ENCODE measurements at places on chromosomes 1 and 21. TPM values are rescaled to one million over a fixed set of nuclear protein-coding genes. Genes with fewer than 3 reads are reported as not detected.

The RHBDL2 gene
- not detected for total RNA-seq

The ADGRL4 gene
- total RNA-seq: 18.4 TPM

The LEFTY2 gene
- not detected for total RNA-seq

The NUP210L gene
- not detected for total RNA-seq

The TEX38 gene
- total RNA-seq: not detected

The KRTAP21-3 gene
- not detected for total RNA-seq

Measured in cardiac atrium fibroblast (primary cell).